ENCODE measurements at places on chromosomes 2 and 18. TPM values are rescaled to one million over a fixed set of nuclear protein-coding genes. Genes with fewer than 3 reads are reported as not detected.

The VIT gene
- not detected for total RNA-seq

The DOK6 gene
- total RNA-seq: 1.9 TPM

The OSBPL1A gene
- total RNA-seq: 22.4 TPM

The C2orf15 gene
- 1.2 TPM for total RNA-seq

The PARD3B gene
- total RNA-seq: 27.8 TPM

The POTEJ gene
- total RNA-seq: not detected

DNA sequence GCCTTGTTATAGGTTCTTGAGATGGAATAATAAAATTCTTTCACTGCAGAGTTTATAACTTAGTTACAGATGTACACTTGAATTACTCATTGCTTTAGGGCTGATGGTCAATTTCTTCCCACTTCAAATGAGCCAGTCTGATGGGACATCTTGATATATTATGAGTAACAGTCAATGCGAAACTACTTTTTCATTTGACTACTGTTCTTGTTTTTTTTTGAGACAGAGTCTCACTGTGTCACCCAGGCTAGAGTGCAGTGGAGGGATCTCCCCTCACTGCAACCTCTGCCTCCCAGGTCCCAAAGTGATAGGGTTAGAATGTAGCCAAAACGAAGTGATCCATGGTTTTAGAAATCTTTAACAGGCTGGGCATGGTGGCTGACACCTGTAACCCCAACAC lies 57.1 kb downstream of the ST3GAL5 start:
- no peak for DNase-seq

DNA sequence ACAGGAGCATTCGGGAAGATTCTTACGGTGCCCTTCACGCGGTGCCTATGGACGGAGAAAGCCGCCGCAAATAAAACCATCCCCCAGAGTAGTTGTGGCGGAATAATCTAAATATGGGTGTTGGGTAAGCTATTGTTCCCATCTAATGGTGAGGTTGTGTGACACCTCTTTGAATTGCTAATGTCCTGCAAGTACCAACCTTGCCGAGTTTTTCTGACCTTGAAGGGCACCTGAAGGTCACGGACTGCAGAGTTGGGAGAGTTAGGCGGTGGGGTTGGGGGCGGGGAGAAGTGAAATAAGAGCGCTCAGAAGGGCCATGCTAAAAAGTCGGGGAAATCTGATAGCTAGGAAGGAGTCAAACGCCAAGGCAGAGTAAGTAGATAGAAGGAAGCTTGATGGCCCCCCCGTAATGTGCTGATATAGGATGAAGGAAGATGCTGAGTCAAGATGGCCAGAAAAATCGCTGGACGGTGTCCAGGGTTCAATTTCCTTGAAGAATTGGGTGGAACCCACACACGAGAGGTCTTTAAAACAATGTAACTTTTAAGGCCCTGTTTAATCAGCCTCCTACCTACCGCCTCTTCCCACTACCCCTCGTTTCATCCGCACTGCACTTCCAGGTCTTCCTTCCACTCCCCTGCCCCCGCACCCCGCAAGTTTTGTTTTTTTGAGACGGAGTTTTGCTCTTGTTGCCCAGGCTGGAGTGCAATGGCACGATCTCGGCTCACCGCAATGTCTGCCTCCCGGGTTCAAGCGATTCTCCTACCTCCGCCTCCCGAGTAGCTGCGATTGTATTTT lies 600 bp downstream of the KATNAL2 start:
- DNase-seq: no peak

- DNase-seq: no peak
Observed at GRCh38 chr2:209901172-209901571, 101.3 kb upstream of the RPE start.

DNA sequence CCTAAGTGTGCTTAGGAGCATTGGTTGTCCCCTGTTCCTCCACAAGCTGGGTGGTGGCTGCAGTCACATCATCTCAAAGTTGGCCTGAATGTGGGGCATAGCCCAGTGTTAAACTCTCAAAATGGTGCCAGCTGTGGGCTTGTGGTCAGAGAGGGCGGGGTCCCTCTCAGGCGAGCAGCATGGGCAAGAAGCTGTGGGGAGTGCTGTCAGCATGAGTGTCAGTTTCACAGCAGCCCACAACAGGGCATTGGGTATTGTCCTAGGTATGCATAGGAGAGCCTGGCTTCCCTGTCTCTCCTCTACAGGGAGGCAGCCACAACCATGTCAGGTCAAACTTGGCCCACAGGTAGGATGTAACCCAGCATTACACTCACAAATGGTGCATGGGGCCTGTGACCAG lies 285.6 kb upstream of the THSD7B start:
- no peak for DNase-seq

DNA sequence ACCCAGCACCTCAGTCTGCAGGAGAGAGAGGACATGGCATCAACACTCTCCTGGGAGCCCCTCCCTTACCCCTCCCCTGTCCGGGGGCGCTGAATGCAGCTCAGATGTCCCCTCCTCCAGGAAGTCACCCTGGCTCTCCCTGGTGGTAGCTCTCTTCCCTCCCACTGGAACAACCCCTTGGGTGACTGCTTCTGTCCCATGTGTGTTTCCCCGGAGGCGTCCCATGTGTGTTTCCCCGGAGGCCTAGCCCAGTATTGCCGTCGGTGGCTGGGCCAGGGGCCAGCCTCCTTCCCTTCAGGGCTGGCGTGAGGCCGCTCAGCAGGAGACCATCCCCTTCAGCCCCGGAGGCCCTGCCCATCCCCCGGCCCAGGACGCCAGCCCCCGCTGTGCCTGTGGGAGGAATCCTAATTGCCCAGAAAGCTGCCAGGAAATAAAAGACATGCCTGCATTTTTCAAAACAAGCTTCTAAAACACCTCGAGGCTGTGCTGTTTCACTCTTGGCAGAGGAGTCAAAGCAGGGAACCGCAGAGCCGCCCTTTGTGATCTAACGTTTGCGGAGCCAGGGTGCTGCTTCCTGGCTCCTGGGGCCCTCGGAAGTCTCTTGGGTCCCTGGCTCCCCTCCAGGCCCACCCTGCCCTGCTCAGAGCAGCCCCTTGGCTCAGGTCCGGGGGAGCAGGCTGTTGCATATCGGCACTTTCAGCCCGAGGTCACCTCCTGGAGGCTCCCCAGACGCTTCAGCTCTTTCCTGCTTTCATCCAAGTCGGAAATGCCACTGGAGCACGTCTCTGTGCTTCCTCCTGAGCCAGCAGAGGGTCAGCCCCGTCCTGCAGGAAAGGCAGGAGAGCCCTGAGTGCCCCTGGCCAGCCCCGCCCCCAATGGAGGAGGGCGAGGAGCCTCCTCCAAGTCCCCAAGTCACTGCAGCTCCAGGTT lies 11.4 kb downstream of the SNED1 start:
- DNase-seq: peak; percentile 80

GRCh38 chr18:36255072-36255698 lies 42.3 kb upstream of the FHOD3 start:
- DNase-seq: no peak

- DNase-seq: no peak
Observed at GRCh38 chr2:26838121-26838906, 9.6 kb upstream of the DPYSL5 start.

DNA sequence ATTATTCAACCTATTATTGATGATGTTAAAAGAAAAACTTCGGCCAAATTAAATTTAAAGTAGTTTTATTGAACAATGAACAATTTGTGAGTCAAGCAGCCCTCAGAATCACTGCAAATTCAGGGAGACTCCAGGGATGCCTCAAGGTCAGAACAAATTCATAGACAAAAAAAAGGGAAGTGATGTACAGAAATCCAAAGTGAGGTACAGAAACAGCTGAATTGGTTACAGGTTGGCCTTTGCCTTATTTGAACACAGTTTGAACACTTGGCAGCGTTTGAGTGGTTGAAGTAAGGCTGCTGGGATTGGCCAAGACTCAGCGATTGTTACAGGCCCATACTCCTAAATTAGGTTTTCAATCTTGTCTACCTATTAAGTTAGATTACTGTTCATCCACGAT lies 47.4 kb upstream of the DSG1 start:
- DNase-seq: no peak

GRCh38 chr2:16216558-16216945 lies 276.2 kb downstream of the MYCN start:
- no peak for DNase-seq

DNA sequence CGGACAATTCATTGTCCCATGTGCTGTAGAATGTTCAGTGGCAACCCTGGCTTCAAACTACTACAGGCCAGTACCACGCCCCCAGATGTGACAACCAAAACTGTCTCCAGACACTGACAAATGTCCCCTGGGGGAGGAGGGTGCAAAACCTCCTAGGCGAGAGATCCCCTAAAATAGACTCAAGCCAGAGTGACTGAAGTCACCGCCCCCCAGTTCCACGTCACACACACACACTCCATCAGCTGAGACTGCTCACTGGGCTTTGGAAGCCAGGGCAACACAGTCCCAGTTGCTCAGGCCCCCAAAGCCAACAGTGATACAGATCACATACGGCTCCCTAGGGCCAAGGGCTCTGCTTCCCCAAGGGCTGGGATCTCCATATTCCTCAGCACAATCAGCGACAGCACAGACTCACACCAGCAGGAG lies 19.1 kb downstream of the HDAC4 start:
- DNase-seq: peak; percentile 77

DNA sequence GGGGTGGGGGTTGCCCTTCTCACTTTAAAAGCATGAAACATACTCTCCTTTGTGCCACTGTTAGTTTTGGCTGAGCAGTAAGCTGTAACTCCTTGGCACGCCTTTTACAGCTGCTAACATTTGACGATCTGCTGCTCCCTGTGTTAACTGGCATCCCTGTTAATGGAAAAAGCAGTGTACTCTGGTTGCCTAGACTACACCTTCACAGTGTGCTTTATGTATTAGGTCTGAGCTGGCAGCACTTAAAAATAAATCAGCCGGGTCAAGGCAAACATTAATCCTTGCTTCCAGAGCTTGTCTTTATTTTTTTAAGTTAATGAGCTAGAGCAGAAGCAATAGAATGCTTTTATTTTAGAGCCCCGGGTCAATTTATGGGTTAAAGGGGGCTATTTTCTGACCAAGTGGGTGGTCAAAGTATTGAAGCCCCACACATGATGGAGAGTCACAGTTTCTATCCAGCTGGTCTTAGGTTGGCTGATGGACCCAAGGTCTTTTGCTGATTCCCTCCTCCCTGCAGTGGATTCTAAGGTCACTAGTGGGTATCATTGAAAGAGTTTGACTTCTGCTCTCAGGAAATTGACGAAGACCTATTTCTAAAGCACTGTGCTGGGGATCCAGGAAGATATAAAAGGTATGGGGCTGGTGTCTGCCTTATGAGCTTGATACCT lies 54.5 kb downstream of the CFAP221 start:
- DNase-seq: no peak
